ENCODE measurements at places on chromosomes 1 and 21.

GRCh38 chr21:41048623-41049022 is 119.3 kb upstream of the BACE2 start:
- DNase-seq = no peak

- DNase-seq = no peak
Measured at GRCh38 chr1:83934550-83934949, 64.4 kb downstream of the TTLL7 start.

GRCh38 chr1:186799689-186800054 is 29.1 kb upstream of the PLA2G4A start:
- no peak for DNase-seq

DNA sequence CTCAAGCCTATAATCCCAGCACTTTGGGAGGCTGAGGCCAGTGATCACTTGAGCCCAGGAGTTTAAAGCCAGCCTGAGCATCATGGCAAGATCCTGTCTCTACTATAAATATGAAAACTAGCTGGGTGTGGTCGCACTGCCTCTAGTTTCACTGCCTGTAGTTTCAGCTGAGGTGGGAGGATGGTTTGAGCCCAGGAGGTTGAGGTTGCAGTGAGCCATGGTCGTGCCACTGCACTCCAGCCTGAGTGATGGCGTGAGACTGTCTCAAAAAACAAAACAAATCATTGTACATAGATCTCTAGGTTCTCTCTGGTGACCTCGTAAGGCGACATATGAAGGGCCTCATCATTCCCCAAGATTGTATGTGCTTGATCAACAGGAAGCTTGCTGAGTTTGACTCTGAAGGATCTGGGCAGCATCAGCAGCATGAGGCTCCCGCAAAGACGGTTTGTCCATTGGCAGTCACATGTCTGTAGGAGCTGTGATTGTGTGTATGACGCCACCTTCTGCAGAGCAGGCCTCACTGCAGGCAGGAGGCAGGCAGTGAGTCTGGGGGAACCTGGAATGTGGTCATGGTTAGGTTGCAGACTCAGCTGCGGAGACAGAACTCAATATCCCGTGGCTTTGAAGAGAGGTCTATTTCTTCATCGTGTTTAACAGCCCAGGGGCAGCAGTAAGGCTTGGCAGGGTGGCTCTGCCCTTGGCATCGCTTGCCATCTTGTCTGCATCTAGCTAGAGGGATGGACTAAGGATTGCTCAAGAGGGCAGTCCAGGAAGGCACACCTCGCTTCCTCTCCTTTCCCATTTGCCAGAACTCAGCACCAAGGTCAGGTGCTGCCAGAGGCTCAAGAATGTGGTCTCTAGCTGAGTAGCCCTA is 14.0 kb downstream of the ATP5PO start:
- DNase-seq = peak; percentile 68

- no peak for DNase-seq
Measured at GRCh38 chr1:85818371-85818770, 110.1 kb upstream of the ZNHIT6 start.

DNA sequence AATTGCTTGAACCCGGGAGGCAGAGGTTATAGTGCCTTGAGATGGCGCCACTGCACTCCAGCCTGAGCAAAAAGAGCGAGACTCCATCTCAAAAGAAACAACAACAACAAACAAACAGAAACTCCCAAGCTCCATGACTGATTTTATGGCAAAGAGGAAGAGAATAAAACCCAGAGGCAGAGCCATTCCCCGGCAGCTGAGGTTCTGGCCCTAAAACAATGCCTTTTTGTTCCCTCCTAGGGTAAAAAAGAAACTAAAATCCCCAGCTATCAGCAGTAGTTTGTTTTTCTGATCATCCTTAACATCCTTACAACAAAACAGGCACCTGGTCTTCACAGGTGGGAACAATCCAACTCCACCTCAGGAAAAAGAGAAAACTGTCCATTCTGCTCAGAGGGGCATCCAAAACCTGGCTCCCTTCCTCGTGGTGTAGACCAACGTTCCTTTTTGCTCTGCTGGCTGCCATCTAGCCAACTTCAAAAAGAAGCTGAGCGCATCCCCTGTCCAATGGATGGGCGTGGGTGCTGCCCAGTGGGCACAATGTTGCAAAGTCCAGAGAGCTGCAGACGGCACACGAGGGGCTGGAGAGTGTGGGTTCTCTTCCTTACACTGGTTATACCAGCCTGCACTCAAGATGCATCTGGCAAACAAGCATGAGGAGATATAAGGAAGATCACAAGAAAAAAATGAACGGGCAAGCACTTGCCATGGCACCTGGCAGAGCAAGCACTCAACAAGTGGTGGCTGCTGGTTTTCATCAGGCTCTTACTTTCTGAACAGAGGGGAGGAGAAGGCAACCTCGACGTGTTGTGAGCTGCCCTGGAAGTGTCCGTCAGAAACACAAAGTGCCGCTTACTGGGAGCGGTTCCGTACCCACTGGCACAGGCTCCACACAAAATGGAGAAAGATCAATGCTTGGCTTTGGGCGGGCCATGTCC is 54.7 kb downstream of the SLC66A1 start:
- DNase-seq = no peak

GRCh38 chr1:100780814-100781213 is 61.3 kb downstream of the VCAM1 start:
- DNase-seq = no peak

- DNase-seq = no peak
Measured at GRCh38 chr1:12643785-12644184, at the start of gene AADACL4. AADACL4 (plus strand) TSS chr1:12644085; CDS start chr1:12644547, 462 bp downstream.

DNA sequence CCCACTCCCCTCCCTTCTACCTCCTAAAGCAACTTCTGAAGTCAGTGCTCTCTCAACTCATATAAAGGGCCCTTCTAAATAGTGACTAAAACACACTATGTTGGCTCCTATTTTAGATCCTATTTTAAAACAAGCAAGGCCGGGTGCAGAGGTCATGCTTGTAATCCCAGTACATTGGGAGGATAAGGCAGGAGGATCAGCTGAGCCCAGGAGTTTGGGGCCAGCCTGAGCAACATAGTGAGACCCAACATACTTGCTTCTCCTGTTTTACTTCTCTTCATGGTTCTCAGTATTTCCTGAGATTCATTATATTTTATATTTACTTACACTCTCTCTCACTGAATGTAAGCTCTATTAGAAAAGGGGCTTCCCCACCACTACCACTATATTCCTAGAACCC is 42.5 kb downstream of the LUZP1 start:
- no peak for DNase-seq

GRCh38 chr1:161549652-161550051 is at the start of gene FCGR3A:
FCGR3A (minus strand) TSS chr1:161549818; CDS start chr1:161549736, 82 bp downstream.
- no peak for DNase-seq

DNA sequence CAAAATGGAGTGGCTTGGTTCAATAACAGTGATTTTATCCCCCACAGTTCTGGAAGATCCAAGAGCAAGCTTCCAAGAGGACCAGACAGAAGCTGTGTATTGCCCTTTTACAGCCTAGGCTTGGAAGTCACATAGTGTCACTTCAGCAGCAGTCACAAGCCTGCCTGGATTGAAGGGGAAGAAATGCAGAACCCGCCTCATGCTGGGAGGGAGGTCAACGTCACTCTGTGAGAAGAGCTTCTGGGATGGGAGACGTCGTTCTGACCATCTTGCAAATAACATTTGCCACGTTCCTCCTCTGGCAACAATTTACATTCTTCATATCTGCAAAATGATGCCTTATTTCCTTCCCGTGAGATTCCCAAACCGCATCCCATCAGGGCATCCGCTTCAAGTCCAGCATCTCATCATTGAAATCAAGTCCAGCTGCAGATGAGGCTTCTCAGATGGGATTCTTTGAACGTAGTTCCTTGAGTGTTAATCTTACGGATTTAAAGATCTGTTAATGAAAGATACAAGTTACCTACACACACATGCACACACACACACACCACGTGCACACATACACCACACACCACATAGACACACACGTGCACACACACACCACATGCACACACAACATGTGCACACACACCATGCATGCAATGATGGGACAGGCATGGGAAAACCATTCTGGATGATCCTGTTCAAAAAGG is 23.9 kb upstream of the KIF1B start:
- no peak for DNase-seq

DNA sequence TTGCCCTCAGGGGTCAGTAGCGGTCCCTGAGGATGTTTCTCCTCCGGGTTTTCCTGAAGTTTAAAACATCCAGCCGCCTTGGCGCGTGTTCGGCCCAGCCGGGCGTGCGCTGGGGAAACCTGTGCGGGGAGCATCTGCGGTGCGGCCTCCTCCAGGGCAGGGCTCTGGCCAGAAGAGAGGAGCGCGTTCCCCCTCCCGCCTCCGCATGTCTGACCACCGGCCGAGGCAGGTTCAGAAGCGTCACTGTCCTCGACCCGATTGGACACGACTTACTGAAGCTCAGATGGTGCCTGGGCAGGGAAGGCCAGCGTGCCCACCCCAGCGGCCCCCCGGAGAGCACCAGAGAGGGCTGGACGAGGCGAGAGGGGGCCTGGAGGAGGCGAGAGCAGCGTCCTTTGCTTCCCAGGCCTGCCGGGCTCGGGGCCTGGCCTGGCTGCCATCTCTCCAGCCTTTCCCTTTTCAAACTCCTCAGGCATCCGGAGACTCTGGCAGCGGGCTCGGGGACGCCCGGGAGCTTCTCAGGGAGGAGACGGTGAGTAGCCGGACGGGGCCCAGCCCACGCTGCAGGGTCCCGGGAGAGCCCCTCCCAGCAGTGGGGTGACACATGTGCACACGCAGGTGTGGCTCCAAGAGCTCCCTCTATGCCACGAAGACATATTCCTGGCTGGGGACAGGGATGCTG is 67.1 kb downstream of the SLC19A1 start:
- DNase-seq = no peak

GRCh38 chr1:101259744-101260148 is 22.9 kb downstream of the S1PR1 start:
- DNase-seq = no peak

DNA sequence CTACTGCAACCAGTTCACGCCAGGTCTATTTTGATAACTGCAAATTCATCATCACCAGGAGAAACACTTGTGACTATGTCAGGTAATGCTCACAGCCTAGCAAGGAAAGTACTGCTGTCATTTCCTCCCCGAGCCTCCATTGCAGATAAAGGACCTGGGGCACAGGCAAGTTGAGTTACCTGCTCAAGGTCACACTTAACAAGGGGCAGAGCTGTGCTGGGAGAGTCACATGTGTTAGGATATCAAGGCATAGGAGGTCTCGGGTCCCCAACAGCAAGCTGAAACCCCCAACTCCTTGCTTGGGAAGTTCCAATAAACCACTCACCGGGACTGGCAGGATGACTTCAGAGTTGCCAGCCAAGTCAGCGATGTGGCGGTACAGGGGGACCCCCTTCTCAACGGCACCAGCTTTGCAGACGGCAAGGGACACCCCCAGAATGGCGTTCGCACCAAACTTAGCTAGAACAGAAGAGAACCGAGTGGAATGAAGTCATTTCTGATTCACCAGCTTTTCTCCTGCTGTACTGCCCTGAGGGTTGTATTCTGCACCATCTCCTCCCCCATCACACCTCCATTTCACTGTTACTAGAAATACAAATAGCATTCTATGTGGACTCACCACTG is 11.6 kb downstream of the ENO1 start:
- DNase-seq = no peak

DNA sequence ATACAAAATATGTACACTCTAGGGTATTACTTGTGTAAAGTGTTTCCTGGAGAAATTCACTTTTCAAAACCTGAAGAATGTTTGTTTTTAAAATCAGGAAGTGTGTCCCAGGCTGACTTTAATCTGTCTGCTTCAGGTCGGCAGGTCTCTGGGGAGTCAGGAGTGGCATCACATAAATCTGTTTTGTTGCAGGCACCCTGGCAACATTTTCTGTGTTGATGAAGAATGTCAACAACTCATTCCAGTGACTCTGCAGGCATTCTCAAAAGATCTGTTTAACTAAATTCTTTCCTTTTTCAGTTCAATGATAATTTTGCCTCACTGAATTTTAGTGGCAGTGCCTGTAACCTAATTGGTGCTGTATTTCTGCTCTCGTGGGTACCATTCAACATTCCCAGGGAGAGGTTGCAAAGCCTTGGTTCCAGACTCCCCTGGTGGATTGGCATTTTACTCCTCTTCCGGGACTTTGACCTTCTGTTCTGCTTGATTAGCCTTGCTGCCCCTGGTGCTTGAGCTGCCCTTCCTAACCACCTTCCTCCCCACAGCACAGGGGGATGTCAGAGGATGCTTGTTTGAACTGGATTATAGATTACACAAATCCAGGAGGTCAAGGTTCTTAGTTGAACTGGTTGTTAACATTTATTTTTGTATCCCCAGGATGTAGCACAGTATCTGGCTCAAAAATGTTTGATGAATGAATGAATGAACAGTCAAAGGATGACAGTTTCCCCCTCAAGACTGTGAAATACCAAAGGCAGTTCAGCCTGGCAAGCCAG is 55.4 kb upstream of the LPGAT1 start:
- DNase-seq = no peak
